ENCODE measurements at places on chromosomes 3 and 15.
A peak's percentile ranks its signal among the peaks of the same experiment; 100 is the strongest.

GRCh38 chr3:193773266-193774220, 180.5 kb downstream of the OPA1 start:
- no peak for DNase-seq

DNA sequence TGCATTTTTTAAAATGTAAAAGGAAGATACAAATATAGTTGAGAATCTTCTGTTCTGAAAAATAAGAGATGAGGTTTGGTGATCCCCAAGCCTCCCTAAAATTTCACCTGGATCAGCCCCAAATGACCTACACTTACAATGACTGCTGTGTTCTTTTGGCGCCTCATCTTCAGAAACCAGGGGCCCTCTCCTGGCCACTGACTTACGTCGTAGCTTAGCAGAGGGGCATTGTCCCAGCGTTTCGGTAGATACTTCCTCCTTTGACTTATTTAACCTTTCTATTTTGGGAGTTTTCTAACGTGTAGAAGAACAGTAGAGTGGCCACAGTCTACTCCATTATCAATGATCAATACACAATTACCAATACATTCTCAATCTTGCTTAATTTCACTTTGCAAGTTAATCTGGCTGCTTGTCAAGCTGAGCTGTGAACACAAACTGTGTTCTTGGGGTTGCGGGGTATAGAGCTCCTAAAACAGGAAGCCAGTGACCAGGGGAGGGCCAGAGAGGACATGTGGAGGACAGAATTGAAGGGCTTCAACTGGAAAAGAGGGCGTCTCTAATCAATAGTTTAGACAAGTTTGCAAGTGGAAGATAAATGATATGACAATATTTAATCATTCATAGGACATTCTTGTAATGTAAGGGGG, 419.5 kb downstream of the LPP start:
- no peak for DNase-seq

GRCh38 chr3:189961522-189962161, 159.1 kb downstream of the P3H2 start:
- peak; percentile 77 for DNase-seq

- DNase-seq = peak; percentile 66
These were observed 15.6 kb downstream of the TMEM158 start for GRCh38 chr3:45210308-45211041.

- no peak for DNase-seq
These were observed 46.5 kb downstream of the MSL2 start for GRCh38 chr3:136149667-136150066.

DNA sequence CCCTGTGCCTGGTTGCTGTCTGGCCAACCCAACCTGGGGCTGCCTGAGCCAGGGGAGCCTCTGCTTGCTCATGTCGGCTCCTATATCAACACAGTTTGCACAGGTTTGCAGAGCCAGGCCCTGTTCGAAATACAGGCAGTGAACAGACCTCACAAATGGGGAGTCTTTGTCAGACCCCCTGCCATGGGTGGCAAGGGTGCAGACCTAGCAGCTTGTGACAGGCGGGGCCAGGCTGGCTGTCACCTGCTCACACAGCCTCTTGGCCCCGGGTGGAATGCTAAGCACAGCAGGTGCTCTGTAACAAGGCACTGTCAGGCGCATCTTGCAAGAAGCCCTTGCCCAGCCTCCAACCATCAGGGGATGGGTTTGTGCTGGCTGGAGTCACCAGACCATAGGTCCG, 47.3 kb downstream of the BDH1 start:
- no peak for DNase-seq

DNA sequence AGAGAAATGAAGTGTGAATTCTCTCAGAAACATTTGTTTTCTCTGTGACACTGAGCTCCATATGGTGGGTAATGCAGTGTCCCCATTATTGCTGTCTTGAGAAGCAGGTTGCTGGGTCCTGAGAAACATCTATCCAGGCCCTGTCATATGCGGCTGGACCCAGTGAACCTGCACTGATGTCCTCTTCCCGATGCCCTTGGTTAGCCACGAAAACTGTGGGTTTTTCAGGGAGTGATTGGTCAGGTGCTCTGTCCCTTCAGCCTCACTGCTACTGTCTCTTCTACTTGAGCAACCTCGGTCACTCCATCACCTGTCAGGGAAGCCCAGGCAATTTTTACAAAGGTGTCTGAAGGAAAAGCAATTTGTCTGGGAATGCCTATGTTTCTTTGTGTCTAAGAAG, 77.0 kb downstream of the SLC7A14 start:
- no peak for DNase-seq

GRCh38 chr3:161475905-161476304, 20.7 kb upstream of the OTOL1 start:
- DNase-seq = no peak

GRCh38 chr15:57619746-57620145, 28.0 kb downstream of the MYZAP start:
- no peak for DNase-seq

- DNase-seq = peak; percentile 18
These were observed 513 bp downstream of the VGLL4 start for GRCh38 chr3:11643201-11643603.

DNA sequence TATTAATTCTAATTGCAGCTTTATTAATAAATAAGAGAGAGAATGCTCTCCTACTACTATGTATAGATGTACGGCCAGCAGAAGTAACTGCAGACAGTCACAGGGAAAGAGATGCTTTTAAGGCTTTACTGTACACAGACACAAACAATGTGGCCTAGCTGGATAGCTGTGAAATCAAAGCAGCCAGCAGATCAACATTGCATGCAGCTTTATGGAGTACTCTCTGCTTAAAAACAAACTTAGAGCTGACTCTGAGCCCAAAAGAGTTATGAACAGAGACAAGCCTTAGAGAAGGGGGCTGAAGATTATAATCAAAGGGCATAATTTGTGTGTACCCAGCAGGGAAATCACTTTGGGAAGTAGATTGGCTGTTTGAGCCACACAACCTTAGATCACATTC, 47.2 kb downstream of the CADM2 start:
- no peak for DNase-seq

- DNase-seq = no peak
These were observed 16.8 kb downstream of the BMF start for GRCh38 chr15:40091861-40092255.

- no peak for DNase-seq
These were observed 96.4 kb downstream of the IL12A start for GRCh38 chr3:160084998-160085397.
